ENCODE measurements at places on chromosomes 6 and 20.

DNA sequence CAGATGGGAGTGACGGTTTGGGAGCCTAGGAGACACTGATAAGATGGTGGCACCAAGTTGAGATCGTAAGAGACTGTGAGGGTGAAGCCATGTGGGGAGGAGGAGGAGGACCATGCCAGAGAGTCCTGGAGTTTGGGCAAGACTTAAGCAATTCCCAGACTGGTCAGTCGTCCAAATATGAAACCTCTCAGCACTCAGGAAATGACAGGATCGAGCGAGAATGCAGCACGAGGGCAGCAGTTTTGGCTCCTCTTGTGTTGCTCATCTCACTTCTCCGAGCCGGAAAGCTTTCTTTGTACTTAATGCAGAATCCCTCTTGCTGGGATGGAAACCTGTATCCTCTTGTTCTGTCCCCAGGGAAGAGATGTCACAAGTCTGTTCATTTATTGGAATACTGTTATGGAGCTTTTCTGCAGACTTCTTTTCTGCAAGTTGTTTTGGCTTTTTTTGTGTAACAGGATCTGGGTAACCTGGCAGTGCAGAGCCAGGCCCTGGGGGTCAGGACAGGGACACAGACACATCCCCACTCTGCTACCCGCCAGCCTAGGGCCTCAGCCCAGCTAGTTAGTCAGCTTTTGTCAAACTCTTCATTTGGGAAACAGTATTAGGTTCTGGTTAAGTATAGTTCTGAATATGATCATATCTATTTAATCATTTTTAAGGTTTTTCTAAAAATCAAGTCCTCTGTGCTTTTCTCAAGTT is 34.3 kb downstream of the FNDC1 start:
- no peak for DNase-seq

GRCh38 chr6:107819964-107820337 is 4.2 kb downstream of the SCML4 start:
- no peak for DNase-seq

GRCh38 chr6:84445068-84445467 is 217.6 kb upstream of the CEP162 start:
- DNase-seq = no peak

GRCh38 chr6:33092385-33092784 is 16.6 kb downstream of the HLA-DPB1 start:
- no peak for DNase-seq

DNA sequence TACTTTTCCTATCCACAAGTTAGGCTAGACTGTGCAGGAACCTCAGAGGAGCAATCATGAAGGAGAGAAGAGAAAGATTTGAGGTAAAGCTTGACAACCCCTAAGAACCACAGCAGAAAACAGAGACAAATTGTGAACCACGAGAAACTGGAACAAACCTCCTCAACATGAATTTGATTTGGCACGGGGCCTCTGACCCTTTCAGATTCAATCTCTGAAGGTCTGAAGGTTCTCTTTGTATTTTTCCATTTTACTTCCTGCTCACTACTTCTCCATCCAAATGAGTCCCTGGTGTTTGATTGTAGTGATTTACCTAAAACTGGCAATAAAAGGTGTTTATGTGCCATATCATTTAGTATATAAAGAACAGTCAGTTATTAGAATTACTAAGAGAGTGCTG is 126.1 kb upstream of the STXBP5 start:
- no peak for DNase-seq

- DNase-seq = no peak
Observed at GRCh38 chr20:56257604-56258003, 9.1 kb downstream of the MC3R start.

Measured in SW480 (cell line).